Lung (tissue), 17 donors: ENCODE measurements at places on chromosomes 12 and 14.
A peak's percentile ranks its signal among the peaks of the same experiment; 100 is the strongest.

GRCh38 chr12:94815958-94816357, 165.6 kb upstream of the TMCC3 start:
- no peak for DNase-seq

GRCh38 chr14:80762641-80763228, 178.8 kb downstream of the CEP128 start:
- no peak for DNase-seq

DNA sequence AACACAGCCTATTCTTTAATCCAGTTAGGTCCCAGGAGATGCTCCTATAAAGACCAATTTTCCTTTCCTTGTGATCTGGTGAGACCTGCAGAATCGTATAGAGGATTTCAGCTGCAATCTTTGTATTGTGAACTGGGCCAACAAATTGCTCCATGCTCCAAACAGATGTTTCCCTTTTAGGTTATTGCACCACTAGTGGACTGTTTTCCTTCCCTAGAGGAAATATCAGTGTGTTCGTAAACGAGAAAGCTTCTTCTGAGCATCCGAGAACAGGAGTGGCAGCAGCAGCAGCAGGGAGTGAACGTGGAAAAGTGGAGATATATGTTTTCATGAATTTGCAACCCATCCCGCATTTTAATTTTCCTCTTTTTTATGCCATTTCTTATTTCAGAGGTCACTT, 344.1 kb upstream of the PDE3A start:
- peak; percentile 16 for DNase-seq

- no peak for DNase-seq
These were observed 76.1 kb upstream of the HECTD1 start for GRCh38 chr14:31283578-31284252.

DNA sequence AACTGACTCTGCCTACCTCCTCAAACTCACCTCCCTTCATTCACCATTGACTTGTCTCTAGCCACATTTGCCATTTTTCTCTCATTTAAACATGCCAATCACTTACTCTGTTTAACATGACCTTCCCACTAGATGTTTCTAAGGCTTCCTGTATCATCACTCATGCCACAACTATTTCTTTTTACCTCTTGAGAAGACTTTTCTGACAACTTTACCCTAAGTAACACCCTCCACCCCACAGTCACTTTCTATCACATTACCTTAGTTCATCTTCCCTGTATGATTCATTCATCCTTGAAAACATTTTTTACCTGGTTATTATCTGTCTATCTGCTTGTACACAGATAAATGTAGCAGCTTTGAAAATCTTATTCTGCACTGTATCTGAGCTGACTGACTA, 19.4 kb downstream of the PLCZ1 start:
- DNase-seq: no peak

GRCh38 chr14:101121508-101122139, 218.1 kb upstream of the RTL1 start:
- no peak for DNase-seq

DNA sequence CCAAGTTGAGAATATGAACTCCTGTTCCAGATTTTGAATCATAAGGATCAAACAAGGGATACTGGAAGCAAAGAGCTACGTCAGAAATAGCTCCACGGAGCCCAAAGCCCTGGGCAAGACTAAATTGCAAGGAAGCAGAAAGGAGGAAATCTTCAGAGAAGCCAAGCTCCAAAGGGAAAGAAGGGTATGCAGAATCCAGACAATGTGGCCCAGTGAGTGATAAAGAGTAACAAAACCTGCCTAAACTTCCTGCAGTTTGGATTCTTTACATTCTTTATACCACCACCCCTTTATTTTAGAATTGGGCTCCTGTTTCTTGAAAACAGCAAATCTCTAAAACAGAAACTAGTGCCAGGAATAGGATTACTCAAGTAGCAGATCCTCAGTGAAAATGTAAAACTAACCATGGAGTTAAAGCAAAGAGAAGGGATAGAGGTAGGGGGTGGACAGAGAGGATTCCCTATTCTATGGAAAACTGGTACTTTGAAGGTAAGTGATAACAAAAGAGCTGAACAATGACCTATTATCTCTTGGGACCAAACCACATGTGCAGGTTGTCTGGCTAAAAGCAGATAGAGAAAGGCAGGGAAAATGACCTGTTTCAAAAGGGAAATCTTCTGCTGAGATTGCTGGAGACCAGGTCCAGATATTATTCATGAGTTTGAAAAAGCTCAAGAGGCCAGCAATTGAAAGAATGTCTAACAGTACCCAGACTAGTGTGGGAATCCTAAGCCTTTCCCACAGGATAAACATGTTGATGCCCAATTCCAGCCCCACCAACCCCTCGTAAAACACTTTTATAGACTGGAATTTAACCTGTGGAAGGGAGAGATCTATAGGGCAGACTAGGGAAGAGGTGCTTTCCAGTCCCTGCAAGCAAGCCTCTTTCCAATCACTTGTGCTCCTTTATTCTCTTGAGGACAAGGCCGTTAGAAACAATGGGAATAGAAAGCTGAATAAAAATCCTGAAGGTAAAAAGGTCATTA, 24.5 kb downstream of the MBIP start:
- DNase-seq: no peak

- no peak for DNase-seq
These were observed 62.0 kb downstream of the PLEKHG7 start for GRCh38 chr12:92764831-92765230.

DNA sequence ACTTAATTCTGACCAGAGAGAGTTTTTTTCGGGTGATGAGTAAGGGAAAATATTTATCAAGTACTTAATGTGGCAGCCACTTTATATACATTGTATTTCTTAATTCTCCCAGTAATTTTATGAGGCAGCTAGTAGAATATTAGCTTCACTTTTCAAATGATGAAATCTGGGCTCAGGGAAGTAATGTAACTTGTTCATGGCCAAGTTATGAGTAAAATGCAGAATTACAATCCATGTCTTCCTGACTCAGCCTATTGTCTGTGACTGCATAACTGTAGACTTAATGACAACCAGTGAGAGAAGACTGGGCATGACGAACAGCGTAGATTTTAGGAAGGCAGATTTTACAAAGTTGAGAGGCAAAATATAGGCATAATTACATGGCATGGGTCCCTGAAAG, 106.7 kb upstream of the MIS18BP1 start:
- no peak for DNase-seq

DNA sequence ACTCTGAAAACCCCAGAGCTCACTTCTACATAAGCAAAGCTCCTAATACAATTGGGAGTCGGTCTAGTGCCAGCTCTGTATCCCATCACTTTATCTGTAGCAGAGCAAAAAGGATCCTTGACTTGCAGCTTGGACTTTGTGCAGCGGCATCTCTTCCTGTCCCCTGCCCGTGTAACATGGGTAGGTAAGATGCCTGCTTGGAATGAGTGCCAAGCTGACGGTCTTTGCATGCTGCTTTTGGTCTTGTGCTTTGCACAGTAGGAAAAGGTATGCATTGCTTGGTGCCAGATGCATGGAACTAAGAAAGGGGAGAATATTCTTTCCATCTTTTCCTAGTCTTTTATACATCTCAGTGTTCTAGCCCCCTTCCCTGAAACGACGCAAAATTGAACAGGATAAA, 6.9 kb upstream of the PLEKHH1 start:
- DNase-seq: no peak

GRCh38 chr12:68779280-68779679, 28.7 kb upstream of the MDM2 start:
- no peak for DNase-seq

- DNase-seq: peak; percentile 84
These were observed 384.9 kb downstream of the SOX5 start for GRCh38 chr12:23564451-23565152.

- DNase-seq: no peak
These were observed 17.6 kb upstream of the PLEKHH1 start for GRCh38 chr14:67515386-67516079.

DNA sequence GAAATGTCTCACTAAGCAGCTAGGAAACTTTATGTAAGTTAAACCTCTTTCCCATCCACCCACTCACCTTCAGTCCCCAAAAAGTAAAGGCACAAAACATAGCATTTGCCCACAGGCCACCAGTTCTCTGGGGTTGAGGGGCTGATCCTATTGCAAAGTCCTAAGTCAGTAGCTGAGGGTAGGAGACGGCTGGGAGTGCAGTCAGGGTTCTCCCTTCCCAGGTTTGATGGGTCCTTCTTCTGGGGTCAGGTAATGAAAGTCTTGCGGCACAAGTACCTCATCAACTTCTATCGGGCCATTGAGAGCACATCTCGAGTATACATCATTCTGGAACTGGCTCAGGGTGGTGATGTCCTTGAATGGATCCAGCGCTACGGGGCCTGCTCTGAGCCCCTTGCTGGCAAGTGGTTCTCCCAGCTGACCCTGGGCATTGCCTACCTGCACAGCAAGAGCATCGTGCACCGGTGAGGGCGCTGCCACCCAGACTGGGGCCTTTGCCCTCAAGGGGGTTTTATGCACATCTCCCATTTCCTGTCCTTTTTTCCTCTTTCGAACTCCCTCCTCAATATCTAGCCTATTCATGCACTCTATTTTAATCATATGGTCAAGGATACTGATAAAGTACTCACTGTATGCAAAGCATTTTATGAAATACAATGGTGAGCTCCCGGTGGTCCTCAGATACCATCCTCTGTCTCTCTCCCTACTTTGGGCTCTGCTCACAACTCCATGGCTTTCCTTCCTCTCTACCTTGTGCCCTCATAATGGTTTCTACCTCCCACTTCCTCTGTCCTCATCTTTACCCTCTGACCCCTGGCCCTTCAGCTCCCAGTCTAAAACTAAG, 986 bp downstream of the TSSK4 start:
- no peak for DNase-seq

DNA sequence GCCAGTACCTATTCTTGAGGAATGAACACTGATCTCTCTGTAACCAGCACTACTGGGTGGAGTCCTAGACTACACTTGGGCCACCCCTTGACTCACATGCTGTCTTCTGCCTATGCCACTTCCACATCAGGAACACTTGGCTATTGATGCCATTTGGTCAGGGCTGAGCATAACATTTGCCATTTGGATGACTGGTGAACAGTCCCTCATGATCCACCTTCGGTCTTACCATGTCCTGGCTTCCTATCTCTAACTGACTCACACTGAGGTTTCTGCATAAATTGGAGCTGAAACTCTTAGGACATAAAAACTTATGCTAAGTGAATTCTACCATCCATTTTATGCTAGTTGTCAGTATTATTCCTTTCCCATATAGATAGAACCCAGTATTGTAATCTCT, 91.7 kb upstream of the PELI2 start:
- no peak for DNase-seq

- DNase-seq: no peak
These were observed 90.0 kb upstream of the CLMN start for GRCh38 chr14:95409477-95410272.

GRCh38 chr14:67485501-67486095, 2.9 kb downstream of the TMEM229B start:
- DNase-seq: no peak

GRCh38 chr12:41365653-41366171, 177.6 kb downstream of the PDZRN4 start:
- DNase-seq: no peak

DNA sequence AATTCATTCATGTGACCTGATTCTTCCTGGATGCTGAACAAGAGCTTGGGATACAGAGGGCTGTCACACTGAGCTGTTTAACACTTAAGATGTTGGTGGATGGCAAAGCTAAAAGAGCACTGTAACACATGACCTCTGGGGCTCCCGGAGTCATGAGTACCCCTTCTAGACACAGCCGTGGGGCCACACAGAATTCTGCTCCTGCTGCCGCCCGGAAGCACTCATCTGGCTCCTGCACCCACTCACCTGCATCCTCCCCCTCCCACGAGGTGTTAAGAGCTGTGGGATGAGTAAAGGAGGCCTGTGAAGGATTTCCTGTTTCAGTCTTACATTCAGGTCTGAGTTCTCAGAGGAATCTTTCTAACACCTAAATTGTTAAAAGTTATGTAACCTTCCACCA, 78.0 kb upstream of the SSTR1 start:
- DNase-seq: no peak

GRCh38 chr14:69948351-69948750, 69.1 kb downstream of the SMOC1 start:
- DNase-seq: no peak

DNA sequence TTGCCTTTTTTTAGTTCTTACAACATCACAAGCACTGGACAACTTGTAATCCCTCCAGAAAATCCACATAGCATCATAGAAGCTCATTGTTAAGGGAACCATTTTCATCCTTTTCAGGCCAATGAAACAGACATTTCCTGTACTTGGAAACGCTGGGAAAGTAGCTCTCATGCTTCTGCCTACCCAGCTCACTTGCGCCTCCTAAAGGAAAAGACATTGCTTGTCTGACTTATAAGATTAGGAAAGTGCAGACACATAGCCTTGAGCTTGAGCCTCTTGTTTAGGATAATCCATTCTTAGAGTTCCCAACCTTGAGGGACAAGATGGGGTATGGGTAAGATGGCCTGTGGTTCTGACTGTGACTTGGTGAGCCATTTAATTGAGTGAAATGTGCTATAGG, 589.5 kb downstream of the NOVA1 start:
- peak; percentile 5 for DNase-seq

DNA sequence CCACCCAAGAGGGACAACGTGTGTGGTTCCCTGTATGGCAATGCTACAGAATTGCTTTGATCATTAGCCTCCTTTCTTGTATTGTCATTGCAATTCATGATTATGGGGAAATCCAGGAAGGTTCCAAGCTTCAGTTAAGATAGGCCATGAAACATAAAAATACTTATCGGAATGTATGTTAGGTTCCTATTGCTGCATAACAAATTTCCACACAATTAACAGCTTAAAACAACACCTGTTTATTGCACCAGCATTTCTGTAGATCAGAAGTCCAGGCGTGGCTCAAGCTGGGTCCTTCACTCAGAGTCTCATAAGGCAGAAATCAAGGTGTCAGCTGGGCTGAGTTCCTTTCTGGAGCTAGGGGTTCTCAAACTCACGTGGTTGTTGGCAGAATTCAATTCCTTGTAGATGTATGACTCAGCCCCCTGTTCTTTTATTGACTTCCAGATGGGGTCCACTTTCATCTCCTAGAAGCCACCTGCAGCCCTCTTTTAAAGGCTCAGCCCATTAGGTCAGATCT, 365.6 kb upstream of the TMPO start:
- no peak for DNase-seq

DNA sequence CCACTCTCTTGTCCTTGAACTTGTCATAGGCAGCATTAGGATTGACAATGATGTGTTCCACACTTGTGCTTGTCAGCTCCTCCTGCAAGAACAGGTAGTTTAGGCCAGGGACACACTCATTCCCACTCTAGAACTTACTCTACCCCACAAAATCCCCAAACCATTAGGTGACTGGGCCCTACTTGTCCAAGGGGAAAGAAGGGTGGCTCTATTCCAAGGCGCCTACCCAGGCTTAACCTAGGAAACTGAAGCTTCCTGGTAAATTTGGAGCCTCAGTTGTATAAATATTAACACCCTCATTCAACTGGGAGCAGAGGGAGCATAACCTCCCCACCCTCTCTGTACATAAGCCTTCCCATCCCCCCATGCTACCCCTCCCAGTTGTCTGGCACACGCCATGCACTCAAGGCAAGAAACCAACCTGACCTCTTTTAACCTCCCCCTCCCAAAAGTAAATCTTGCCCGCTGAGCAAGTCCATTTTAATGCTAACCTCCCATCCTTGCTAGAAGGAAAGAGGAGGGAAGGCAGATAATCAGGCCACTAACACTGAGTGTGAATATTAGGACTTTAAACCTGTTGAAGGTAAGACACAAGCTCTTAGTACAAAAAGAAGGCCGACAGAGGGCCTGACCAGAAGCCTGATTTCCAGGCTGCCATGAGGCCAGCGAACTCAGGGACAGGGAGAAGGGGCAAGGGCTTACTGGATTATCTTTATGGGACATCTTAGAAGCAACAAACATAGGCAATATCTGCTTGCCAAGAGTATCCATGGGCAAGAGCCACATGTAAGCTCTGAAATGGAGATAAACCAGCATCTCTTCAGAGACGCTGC, 11.0 kb downstream of the DCTN2 start:
- no peak for DNase-seq

- no peak for DNase-seq
These were observed 13.5 kb upstream of the TUBA1C start for GRCh38 chr12:49251357-49251756.
